Ammon's horn (tissue), 1 donor: ENCODE measurements at places on chromosomes 11 and 22.

DNA sequence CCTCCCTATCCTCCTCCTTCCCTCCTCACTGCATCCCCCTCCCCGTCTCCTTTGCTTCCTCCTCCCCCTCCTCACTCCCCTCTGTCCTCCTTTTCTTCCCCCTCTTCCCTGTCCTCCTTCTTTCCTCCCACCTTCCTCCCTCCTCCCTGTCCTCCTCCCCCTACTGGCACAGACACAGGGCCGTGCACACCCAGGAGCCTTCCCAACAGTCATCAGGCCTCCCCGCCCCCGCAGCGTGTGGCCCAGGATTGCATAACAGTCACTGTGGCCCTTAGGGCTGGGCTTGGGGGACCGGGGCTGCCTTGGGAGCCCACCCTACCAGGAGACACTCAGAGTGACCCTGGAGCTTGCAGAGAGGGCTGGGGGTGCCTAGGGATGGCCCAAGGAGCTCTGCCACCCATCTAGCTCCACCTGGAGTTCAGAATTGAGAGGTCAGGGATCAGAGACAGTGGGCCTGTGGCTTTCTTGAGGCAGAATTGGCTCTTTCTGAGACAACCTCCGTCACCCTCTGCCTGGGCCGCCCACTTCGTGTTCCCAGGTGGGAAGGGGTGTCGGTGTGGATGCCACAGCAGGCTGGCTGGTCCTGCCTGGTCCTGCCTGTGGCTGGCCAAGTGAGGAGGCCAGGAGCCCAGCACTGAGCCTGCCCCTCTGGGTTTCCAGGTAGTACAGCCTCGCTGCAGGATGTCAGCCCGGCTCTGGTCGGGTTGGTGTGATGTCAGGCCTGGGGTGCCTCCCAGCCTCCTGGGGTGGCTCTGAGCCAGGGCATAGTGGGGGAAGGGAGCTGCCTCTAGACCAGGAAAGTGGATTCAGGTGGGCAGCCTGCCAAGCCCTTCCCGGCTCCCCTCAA lies 1.6 kb downstream of the SPI1 start:
- no peak for DNase-seq

GRCh38 chr11:76768909-76769560 lies 14.1 kb upstream of the TSKU start:
- no peak for DNase-seq

- DNase-seq, result no peak
Observed at GRCh38 chr11:62842171-62842741, 2.9 kb upstream of the WDR74 start.

- no peak for DNase-seq
Observed at GRCh38 chr22:23285236-23285635, 104.9 kb downstream of the BCR start.

DNA sequence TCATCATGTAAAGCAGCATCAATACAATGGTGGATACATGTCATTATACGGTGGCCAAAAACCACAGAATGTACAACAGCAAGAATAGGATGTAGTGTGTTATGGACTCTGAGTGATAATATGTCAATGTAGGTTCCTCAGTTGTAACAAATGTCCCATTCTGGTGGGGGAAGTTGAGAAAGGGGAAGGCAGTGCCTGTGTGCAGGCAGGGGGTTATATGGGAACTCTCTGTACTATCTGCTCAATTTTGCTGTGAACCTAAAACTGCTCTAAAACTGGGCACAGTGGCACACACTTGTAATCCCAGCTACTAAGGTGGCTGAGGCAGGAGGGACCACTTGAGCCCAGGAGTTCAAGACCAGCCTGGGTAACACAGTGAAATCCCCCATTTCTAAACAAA lies 5.9 kb downstream of the CHKA start:
- no peak for DNase-seq

DNA sequence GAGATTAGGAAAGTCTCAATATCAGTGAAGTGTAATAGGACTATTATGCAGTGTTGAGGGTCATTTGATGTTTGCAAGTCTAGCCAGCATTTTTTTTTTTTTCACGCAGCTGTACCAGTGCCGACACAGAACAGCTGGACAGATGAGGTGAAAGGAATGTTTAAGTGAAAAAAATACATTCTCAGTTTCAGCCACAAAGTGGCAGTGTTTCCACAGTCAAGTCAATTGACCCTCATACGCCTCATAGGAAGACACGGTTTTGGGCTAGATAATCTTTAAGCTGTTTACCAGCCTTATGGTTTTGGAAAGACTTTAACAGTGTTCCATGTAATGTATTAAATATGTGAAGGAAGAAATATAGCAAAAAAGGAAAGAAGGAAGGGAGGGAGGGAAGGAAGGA lies 349.9 kb upstream of the ANO3 start:
- DNase-seq, result peak; percentile 62

DNA sequence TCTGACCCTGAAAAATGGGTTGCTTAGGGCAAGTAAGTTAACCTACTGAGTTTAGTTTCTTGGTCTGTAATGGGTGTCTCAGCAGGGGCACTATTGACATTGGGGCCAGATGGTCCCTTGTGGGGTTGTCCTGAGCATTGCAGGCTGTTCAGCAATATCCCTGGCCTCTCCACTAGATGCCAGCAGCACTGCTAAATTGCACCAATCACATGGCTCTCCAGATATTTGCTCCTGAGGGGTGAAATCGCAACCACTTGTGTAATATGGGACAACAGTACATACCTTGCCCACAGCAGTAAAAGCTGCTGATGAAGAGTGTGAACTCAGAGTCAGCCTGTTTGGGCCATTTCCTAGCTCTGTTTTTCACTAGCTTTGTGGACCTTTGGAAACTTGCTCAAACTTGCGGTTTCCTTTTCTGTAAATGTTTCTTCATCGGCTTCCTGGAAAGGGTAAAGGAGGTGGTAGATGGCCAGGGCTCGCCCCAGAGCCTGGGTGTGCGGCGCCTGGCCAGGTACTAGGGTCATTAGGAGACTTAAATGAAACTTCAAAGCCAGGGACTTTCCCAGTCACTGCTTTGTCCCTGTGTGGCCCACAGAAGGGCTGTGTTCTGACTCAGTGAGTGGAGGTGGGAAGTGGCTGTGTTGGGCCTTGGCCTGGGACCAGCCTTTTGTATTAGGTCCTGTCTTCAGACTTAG lies 13.0 kb downstream of the NCF4 start:
- peak; percentile 51 for DNase-seq

DNA sequence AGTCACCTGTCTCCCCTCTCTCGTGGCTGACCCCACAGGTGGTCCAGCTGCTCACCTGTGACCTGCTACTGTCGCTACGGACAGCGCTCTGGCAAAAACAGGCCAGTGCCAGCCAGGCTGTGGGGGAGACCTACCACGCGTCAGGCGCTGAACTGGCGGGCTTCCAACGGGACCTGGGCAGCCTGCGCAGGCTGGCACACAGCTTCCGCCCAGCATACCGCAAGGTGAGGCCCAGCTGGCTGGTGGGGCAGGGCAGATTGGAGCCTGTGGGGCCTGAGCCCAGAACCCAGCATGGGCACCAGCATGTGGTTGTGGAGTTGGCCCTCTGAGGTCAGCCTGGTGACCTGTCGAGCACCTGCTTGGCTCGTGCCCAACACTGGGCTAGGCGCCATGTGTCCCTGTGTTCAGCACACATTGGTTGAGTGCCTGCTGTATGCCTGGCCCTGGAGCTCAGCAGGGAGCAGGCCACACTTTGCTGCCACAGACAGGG lies 11.9 kb downstream of the SHISA8 start:
- DNase-seq, result no peak

DNA sequence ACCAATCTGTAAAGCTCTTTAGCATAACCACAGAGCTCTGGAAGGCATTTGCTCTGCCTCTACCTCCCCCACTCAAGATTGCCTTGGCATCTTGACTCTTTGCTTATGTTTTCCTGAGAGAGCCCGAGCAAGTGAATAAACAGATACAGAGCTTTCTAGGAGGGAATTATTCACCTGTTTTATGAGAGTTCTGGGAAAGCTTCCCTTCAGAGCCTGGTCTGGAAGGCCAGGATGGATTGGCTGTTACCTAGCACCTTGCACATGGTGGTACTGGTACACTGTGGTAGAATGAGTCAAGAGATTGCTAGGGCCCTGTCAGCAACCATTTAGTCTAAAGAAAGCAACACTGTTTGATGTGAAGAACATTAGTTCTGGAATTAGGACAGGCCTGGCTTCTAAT lies 52.3 kb downstream of the CABIN1 start:
- DNase-seq, result no peak

GRCh38 chr11:73965764-73966121 lies 14.9 kb downstream of the DNAJB13 start:
- no peak for DNase-seq

GRCh38 chr11:76786016-76786415 lies 2.9 kb downstream of the TSKU start:
- DNase-seq, result no peak

- no peak for DNase-seq
Observed at GRCh38 chr11:78535027-78535426, 39.6 kb downstream of the NARS2 start.

DNA sequence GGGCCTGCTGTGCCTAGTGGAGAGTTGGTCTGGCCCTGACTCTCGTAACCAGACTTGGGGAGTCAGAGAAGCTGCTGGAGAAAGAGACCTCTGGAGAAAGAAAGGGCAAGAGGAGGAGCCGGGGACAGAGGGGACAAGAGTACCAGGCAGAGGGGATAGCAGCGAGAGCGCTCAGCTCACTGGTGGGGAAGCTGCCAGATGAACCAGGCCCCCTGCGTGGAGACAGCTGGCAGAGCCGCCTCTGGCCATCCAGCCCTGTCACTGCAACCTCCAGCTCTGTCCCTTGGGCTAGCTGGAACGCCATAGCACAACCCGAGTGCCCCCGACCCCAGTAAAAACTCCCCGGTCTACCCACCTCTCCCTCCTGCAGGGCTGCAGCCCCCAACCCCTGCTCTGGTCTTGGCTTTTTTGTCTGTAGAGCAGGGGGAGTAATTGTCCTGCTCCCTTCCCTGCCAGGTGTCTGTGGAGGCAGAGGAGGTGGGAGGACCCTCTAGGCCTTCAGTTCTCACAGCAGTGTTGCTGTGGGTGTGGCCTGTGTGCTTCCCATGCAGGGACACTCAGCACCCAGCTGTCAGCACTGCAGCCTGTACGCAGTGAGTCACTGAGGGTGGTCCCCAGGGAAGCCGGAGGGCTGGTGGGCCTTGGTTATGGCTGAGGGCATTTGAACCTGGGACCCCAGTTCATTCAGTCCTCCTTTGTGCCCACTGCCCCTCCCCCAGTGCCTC lies 4.8 kb upstream of the SUN2 start:
- DNase-seq, result peak; percentile 57

DNA sequence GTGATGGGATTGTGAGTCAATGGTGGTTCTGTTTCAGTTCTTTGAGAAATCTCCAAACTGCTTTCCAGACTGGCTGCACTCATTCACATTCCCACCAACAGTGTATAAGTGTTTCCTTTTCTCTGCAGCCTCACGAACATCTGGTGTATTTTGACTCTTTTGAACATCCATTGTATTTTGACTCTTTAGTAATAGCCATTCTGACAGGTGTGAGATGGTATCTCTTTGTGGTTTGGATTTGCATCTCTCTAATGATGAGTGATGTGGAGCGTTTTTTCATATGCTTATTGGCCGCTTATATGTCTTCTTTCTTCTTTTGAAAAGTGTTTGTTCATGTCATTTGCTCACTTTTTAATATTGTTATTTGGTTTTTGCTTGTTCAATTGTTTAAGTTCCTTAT lies 19.4 kb downstream of the NELL1 start:
- DNase-seq, result no peak

DNA sequence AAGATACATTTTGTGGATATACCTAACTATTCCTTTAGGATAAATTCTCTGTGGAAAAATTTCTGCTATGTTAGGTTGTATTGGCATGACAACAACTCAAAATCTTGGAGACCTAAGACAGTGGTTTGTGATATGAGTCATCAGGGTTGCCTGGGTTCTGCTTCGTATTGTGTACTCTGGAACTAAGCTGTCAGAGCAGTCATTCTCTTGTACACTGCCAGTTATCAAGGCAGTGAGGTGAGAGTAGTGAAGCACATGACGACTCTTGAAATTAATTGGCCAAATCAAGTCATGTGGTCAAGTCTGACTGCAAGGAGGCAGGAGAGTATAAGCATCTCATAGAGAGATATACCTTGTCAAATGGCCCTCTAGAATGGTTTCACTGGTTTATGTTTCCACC lies 104.4 kb downstream of the FANCF start:
- no peak for DNase-seq

- DNase-seq, result no peak
Observed at GRCh38 chr11:68857037-68857586, 15.4 kb upstream of the CPT1A start.

DNA sequence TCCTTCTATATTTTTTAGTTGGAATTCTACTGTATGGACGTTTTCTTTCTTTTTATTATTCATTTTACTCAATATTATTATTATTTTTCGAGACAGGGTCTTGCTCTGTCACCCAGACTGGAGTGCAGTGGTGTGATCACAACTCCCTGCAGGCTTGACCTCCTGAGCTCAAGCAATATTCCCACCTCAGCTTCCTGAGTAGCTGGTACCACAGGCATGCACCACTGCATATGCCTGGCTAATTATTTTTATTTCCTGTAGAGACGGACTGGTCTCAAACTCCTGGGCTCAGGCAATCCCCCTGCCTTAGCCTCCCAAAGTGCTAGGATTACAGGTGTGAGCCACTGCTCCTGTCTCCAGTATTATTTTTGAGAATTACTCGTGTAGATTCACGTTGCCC lies 34.0 kb upstream of the CCDC134 start:
- DNase-seq, result no peak
